Activated T-helper 9 cell treated with anti-CD3 and anti-CD28 coated beads, Interleukin-2, amount 50 U/mL, for 16 hours (primary cell): ENCODE measurements at places on chromosomes 2 and 18.

DNA sequence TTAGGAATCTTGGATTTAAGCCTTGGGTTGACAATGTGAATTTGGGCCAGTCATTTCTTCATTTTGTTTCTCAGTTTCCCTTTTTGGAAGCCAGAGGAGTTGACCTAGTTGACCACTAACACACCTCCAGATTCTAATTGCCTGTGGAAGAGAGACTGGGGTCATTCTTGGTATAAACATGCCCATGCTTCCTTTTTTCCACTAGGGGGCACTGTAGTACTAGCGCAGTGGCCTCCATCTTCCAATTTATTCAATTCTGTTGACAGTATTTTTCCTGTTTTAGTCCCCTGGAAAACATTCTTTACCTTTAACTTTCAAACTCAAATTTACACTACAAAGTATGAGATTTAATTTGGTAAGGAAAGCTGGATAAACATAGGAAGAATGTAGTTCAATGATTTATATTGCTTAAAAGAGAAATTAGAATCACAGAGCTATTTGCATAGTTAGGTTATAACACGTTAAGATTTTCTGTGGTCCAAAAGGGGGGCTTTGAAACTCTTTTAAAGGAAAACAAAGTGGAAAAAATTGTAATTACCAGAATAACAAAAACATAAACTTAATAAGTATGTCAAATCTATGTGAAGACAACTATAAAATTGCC is 57.5 kb upstream of the AGPS start:
- no peak for DNase-seq

GRCh38 chr2:239396881-239397681 is 3.7 kb downstream of the HDAC4 start:
- no peak for DNase-seq

DNA sequence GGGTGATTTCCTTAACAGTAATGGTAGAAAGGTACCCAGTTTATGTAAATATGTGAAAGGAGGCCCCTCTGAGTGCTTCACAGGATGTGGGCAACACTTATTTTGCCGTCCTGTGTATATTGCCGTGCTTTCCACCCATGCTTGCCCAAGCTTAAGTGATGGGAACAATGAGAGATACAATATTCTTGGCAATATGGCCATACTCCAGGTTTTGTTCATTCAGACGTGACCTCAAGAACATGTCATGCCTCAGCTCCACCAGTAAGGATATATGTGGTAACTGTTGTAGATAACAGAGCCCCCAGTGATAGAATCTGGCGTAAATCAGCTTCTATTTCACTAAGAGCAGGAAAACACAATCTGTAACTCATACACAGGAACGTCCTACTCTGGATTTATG is 318.7 kb downstream of the PTPRM start:
- DNase-seq: no peak

DNA sequence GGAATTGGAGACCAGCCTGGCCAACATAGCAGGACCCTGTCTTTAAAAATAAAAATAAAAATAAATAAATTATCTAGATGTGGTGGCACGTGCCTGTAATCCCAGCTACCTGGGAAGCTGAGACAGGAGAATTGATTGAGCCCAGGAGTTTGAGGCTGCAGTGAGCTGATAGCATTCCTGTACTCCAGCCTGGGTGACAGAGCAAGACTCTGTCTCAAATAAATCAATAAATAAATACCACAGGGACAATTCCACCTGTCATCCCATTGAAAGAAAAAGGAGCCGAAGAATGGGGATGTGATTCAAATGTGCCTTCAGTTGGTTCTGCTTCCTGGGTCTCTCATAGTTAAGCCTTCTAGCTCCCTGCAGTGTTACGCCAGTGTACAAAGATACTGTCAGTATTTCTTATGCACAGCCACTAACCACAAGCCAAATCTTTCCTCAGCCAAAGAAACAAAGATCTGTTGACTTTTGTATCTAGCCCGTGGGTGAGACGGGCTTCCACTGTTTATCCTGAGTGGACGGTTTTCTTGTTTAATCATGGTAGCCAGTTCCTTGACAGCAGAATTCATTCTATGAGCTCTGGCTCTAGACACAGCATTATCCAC is 12.6 kb downstream of the LGALSL start:
- DNase-seq: no peak

- DNase-seq: no peak
Measured at GRCh38 chr18:50632895-50633515, 73.1 kb downstream of the MAPK4 start.
